ENCODE measurements at places on chromosomes 5 and 9.

DNA sequence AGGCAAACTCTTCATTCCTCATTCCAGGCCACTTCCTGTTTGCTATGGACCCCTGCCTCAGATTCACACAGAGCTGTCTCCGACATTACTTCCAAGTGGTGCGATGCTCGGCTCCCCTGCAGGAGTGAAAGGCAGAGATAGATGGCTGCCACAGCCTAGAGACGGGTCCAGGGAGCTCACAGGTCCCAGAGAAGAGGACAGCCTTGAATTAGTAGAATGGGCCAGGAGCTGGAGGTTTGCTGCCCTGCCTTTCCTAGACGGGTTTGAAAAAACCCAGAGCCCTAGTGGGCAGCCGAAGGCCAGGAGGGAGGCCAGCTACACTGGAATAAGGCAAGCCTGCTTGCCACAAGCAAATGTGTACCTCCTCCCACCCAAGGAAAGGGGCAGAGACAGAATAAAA is 1.8 kb downstream of the ANKRD34B start:
- no peak for DNase-seq

DNA sequence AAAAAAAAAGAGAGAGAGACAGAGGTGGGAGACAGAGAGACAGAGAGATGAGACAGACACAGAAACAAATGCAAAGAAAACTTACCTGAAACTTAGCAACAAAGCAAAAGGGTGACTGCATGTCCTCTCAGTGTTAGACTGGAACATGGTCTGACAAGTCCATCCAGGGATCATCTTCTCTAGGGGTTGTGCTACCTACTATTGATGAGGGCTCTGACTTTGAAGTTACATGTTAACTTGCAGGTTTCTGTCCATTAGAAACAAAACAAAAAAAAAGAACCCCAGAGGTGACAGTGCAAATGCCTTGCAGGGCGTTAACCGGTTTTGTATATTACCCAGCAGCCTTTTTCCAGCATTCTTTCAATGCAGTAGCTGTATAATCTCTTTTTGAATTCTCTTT is 13.6 kb upstream of the SPARC start:
- DNase-seq = no peak

DNA sequence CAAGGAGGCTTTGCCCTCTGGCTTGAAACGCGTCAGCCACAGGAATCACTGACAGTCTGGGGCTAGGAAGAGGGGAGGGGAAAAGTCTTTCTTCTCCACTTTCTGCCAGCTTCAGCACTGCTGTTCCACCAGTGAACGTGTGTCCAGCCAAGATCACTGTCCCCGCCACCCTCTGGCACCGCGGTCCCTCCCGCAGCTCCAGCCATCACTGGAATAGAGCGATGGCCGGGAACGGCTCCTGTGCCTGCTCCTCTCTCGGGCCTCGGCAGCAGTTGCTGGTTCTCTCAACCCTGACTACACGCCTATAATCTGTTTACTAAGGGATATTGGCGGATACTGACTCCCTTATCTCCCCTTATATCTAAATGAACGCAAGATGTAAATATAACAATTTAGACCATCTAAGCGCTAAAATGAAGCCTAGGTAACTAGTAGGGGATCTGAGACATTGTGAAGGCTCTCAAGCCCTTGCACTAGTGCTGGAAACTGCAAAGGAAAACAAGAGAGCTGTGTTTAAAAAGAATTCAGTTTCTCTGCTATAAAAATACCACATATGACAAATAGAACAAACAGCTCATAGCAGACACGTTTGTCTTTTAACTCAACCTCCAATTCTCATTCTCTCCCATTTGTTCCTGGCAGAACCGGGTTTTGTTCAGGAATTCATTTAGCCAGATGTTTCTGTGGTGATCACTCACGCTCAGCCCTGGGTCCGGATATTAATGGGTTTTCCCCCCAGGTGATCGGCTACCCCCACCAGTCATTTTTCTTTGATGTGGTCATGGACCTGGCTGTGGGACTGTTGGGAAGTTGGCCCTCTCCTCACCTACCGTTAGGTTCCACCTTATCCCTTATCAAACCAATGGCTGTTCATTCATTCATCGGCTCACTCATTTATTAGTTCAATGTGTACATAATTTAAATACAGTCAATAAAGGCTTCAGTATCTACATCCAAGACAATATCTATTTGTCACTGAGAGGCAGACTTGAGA is 149.8 kb downstream of the MED10 start:
- DNase-seq = no peak

GRCh38 chr5:168800701-168801100 is 221.5 kb upstream of the PANK3 start:
- no peak for DNase-seq

DNA sequence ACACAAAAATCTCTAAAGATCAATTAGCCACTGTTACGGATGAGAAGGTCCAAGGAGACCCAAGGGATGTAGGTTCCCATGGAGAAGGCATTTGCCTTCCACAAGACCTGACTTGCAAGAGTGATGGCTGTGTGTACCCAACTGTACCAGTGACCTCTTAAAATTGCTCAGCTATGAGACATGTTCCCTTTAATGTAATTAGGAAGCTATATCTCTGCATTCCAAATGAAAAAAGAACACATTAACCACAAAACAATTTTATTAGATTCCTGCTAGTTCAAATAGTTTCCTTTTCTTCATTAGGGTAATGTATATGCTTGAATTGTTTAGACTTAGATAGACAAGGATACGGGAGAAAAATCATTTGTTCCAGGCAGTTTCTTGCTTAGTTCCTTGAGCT is 3.3 kb downstream of the OR2Y1 start:
- DNase-seq = no peak

DNA sequence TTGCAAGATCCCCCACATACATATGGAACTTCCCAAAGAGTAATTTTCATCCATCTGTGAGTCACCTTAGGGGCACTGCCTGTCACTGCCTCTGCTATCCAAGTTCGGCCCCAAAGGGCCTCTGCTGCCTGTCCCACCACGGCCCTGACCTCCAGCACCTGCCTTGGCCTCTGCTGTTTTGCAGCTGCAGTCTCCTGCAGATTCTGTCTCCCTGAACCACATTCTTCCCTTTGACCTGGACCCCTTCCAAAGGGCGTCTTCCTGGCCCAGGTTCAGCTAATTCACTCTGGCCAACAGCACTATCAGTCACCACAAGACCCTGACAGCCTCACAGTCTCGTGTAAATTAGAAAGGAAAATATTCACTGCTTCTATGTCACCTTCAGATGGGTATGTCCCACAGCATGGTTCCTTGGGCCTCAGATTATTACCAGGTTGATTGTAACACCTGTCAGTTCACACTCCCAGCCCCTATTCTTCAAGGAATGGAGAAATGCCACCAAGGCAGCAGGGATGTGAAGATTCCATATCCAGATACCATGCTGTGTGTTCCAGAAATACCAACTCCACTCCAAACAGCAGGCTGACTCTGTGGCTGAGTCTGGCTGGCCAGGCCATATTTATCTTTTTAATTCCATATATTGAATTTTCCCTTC is 479.3 kb downstream of the ARHGEF28 start:
- DNase-seq = no peak

- DNase-seq = no peak
These were observed 125.6 kb upstream of the ZNF608 start for GRCh38 chr5:124872086-124872485.

GRCh38 chr5:2587189-2588031 is 164.1 kb downstream of the IRX2 start:
- no peak for DNase-seq

- DNase-seq = no peak
These were observed 160.1 kb downstream of the DOCK8 start for GRCh38 chr9:374736-375135.

- peak; percentile 89 for DNase-seq
These were observed at the start of gene ANKS6 for GRCh38 chr9:98796364-98797101. Gene ANKS6, minus strand, starts transcription at chr9:98796555. Its CDS starts 64 bp downstream, at chr9:98796491.

DNA sequence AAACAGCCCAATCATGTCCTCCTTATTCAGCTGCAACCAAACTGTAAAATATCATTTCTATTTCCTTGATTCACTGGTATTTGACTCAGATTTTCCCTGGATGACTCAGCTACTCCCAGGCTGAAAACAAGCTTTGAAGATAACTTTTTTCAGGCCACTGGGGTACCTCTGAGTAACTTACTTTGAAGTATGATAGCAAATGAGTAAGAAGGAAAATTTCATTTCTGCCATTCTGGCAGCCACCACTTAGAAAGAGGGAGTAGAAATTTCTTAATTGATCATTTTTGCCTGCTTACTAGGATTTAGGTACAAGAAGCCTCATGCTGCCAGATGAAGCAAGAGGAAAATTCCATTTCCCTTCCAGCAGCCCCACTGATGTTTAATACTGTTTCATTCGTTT is 247.4 kb downstream of the PRELID2 start:
- DNase-seq = no peak

GRCh38 chr5:82334085-82334692 is 56.0 kb upstream of the RPS23 start:
- DNase-seq = no peak

- DNase-seq = peak; percentile 64
These were observed 7.6 kb downstream of the ARPC5L start for GRCh38 chr9:124869466-124869985.

DNA sequence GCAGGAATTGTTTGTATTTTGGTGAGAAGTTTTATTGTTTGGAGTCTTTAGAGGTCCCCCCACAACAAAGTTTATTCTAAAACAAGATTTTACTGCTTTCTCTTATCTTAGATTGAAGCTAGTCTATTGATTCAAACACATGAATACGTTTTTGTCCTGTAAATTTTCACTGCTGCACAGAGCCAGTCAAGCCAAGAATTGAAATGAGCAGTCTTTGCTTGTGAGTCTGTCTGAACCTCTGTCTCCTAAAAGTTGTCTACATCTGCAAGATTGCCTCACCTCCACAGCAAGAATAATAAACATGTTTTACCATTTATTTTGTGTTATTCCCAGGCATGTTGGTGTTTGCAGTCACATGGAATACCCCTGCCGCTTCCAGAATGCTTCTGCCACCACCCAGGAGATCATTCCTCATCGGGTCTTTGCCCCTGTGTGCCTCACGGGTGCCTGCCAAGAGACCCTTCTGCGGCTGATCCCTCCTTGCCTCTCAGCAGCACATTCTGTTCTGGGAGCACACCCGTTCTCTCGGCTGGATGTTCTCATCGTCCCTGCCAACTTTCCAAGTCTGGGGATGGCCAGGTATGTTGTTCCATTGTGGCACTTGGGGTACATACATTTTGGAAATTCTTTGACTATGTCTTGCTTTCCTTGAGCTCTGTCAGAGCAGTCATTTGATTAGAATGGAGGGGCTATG is 74.1 kb downstream of the AOPEP start:
- no peak for DNase-seq

- DNase-seq = no peak
These were observed 216.5 kb upstream of the NR4A3 start for GRCh38 chr9:99605016-99605743.

- peak; percentile 50 for DNase-seq
These were observed 492 bp downstream of the RABL6 start for GRCh38 chr9:136808075-136808805.

GRCh38 chr9:92534674-92535073 is 1.1 kb downstream of the ECM2 start:
- no peak for DNase-seq

- DNase-seq = no peak
These were observed 45.4 kb downstream of the SPATA31C2 start for GRCh38 chr9:88092797-88093331.

- DNase-seq = no peak
These were observed 93.5 kb upstream of the EFNA5 start for GRCh38 chr5:107764282-107764681.

DNA sequence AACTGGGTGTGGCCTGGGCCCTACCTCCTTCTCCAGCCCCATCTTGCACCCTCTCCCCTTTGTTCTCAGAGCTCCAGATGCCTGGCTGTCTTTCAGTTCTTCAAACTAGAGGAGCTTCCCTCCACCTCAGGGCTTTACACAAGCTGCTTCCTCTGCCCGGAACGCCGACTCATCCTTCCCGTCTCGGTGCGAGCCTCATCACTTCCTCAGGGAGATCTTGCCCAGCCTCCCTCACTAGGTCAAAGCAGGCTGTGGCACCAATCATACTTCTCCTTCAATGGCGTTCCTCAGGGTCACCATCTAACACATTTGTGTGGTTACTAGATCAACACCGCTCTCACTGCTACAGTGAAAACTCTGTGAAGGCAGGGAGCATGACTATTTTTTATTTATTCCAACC is 56.2 kb upstream of the ZSWIM6 start:
- DNase-seq = no peak

GRCh38 chr5:6712142-6712576 is 1.1 kb upstream of the TENT4A start:
- DNase-seq = peak; percentile 58

DNA sequence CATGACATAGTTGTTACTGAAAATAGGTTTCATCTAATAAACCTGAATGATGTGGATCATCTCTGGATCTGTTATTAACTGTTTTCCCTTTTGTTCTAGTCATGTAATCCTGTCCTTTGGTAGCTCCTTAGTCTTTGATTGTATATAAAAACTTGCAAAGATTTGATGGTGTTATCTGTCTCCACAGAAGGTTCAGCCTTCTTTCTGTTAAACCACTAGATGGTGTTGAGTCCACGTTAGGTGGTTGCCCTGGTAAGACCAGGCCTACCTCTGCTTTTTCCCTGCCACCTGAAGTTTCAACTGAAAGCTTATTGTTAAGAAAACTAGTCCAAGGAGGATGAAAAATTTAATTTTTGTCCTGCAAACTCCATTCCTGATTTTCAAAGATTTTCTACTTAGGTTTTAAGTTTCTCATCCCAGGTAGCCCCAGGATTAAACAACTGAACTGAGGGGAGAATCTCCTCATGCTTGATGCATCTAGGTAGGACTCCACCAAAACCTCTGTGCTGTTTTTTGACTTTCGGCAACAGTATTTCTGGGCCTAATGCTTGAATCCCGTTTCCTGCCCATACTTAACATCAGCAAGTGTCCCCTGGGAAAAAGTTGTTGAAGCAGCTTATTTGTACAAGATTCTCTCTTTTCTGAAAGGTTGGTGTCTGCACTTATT is 68.5 kb downstream of the RICTOR start:
- no peak for DNase-seq

DNA sequence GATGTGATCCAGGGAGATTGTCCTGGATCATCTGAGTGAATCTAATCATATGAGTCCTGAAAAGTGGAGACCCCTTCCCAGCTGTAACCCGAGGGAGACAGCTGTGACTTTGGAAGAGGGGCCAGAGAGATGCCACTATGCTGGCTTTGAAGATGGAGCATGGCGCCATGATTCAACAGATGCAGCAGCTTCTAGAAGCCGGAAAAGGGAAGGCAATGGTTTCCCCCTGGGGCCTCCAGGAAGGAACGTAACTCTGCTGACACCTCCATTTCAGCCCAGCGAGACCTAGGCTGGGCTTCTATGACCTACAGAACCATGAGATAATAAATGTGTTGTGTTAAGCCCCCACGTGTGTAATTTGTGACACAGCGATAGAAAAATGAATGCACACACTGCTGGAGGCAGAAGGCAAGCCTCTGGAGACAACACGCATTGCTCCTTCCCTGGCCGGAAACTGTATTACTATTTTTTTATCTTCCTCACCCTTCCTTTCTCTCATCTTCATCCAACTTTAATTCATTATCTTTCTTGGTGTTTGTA is 16.6 kb upstream of the SARDH start:
- DNase-seq = no peak

DNA sequence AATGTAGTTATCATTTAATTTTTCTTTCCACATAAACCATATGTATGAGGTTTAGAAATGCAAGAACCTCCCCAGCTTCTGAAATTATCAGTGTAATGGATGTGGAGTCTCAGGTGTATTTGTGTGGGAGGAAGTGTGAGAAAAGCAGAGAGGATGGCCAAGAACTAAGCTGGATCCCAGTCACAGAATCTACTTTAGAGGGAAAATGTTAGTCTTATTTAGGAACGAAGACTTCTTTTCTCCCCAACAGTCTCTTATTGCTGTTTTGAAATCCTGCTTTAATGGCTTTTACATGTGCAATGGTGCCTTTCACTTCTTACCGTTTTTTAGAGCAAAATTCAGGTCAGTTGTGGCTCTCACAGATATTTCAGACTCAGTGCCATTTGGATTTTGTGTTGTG is 3.0 kb downstream of the EQTN start:
- DNase-seq = no peak
